Ureter (tissue), 1 donor: ENCODE measurements at places on chromosomes 11 and 22. TPM values are rescaled to one million over a fixed set of nuclear protein-coding genes. Genes with fewer than 3 reads are reported as not detected.

The TRIOBP gene
- total RNA-seq: 108 TPM

- DNase-seq: peak; percentile 53
Observed at GRCh38 chr11:13668957-13669521, 571 bp downstream of the FAR1 start.

DNA sequence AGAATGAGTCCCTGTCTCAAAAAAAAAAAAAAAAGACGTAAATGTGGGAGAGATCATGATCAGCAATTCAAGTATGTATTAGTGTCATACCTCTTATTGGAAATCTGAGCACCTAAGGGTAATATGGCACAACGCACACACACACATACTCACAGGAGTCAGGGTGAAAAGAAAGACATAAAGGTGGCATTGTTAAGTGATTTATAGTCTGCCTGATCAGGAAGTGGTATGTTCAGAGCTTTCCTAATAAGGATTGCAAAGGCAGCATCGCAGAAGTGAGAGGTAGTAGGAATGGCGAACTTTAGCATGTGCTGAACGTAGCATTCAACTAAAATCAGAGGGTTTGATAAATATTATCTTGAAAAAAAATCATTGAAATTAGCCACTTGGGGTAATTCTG is 854.3 kb downstream of the METTL15 start:
- DNase-seq: no peak

The FAM180B gene
- total RNA-seq: 0.29 TPM
